ENCODE measurements at places on chromosomes 6 and 20.

- DNase-seq: no peak
Observed at GRCh38 chr6:6930223-6930880, 177.4 kb upstream of the RREB1 start.

- DNase-seq: no peak
Observed at GRCh38 chr20:40464731-40465208, 224.3 kb downstream of the MAFB start.

GRCh38 chr20:11101243-11101642 lies 427.4 kb upstream of the JAG1 start:
- no peak for DNase-seq

DNA sequence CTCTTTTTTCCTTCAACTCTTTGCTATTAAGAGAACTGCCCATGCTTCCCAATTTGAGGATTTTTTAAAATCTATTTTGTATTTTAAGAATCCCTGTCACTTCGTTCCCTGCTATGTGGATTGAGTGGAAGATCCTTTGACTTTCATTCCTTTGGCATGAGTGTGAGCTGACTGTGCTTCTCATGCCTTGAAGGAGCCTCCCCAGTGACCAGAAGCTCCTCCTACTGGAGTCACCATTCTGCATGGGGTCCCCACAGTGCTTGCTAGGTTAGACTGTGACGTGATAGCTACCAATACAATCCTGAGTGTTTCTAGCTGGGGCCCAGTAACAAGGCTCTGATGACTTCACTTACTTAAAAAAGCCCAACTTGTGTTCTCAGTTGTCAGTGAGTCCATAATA lies 104.4 kb upstream of the LAMP5 start:
- no peak for DNase-seq

GRCh38 chr6:24600903-24601302 lies 45.1 kb downstream of the KIAA0319 start:
- no peak for DNase-seq

- DNase-seq: peak; percentile 35
Observed at GRCh38 chr20:24909086-24909780, 39.8 kb upstream of the CST7 start.

- no peak for DNase-seq
Observed at GRCh38 chr6:137798846-137799245, 68.2 kb upstream of the TNFAIP3 start.

GRCh38 chr6:85360794-85361642 lies 88.9 kb upstream of the NT5E start:
- DNase-seq: no peak

DNA sequence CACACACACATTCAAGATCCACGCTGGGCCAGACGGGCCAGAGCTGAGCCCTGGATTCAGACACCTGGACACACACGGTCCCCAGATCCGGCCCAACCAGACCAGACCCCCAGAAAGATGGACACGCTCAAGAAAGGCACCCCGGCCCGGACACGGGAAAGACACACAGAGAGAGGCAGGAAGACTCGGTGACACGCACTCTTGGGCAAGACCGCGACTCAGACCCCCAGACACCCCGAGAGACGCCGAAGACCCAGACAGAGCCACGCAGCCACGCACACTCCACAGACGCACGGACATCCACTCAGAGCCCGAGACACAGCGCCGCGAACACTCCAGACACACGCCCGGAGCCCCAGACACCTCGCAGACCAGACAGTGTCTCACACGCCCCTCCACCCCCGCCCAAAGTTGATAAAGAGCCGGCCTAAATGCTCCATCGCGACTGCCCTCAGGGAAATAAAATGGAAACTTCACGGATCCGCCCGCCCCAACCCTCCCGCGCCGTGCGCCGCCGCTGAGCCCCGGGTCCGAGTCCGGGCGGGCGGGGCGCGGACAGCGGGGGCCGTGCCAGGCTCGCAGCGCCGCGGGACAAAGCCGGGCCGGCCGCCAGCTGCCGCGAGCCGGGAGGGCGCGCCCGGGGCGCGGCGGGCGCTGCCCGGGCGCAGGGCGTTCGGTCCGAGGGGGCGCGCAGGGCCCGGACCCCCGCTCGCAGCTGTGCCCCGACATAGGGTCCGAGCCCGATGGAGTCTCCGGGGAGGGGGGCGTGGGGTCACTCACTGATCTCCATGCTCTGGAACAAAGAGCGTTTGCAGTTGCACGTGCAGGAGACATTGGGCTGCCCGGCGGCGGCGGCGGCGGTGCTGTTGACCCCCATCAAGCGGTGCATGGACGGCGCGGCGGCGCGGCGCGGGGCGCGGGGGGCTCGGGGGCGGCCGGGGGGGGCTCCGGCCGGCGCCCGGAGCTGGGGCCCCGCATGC lies 831 bp downstream of the PMEPA1 start:
- peak; percentile 70 for DNase-seq

GRCh38 chr6:53922539-53922981 lies 127.8 kb downstream of the LRRC1 start:
- no peak for DNase-seq

GRCh38 chr6:41715795-41716515 lies 19.5 kb downstream of the TFEB start:
- DNase-seq: no peak

- DNase-seq: no peak
Observed at GRCh38 chr6:31386099-31386498, 17.3 kb upstream of the MICA start.

DNA sequence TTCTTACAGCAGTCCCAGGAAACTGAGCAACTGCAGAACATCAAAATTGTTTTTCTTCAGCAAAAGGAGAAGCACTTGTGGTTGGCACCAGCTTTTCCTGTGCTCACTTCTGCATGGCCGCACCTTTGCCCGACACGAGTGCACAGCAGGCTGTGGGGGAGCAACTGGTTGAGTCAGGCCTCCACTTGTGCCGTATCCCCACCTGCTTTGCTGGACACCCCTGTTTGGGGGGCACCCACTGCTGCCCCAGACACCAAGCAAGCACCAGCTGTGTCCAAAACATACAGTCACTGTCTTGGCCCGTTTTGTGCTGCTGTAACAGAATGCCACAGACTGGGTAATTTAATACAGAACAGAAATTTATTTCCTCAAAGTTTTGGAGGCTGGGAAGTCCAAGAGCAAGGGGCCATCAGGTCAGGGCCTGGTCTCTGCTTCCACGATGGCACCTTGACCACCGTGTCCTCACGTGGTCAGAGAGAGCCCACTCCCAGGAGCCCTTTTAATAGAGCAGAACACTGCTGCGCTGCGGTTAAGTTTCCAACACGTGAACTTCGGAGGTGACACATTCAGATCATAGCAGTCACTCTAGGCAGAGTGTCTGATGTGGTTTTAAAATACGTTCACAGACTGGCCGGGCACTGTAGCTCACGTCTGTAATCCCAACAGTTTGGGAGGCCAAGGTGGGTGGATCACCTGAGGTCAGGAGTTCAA lies 8.7 kb upstream of the GMEB2 start:
- DNase-seq: peak; percentile 82

DNA sequence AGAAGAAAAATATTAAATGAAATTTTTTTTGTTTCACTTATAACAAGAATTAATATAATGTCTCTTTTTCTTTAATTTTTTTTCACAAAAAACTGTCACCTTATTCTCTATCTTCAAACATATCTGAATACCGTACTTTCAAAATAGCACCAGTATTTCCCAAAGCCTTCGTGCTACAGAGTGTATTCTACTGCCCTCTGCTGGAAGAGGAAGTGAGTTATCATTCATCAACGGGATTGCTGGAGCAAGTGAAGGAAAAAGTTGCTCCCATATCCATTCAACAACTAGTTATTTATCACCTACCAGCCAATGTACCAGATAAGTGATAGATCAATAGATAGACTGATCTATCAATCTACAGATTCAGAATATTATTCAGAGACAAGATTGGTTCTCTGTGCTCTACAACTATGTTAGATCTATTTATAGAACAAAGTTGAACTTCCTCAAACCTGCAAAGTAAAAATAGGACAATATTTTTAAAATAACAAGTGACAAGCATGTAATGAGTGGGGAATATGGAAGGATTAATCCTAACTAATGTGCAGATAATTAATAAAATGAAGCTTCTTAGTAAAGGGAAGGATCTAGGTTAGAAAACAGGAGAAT lies 26.7 kb upstream of the TFAP2B start:
- DNase-seq: no peak

- DNase-seq: no peak
Observed at GRCh38 chr20:44936510-44936909, 23.7 kb downstream of the TOMM34 start.

- no peak for DNase-seq
Observed at GRCh38 chr20:23224806-23225205, 125.8 kb upstream of the NXT1 start.

DNA sequence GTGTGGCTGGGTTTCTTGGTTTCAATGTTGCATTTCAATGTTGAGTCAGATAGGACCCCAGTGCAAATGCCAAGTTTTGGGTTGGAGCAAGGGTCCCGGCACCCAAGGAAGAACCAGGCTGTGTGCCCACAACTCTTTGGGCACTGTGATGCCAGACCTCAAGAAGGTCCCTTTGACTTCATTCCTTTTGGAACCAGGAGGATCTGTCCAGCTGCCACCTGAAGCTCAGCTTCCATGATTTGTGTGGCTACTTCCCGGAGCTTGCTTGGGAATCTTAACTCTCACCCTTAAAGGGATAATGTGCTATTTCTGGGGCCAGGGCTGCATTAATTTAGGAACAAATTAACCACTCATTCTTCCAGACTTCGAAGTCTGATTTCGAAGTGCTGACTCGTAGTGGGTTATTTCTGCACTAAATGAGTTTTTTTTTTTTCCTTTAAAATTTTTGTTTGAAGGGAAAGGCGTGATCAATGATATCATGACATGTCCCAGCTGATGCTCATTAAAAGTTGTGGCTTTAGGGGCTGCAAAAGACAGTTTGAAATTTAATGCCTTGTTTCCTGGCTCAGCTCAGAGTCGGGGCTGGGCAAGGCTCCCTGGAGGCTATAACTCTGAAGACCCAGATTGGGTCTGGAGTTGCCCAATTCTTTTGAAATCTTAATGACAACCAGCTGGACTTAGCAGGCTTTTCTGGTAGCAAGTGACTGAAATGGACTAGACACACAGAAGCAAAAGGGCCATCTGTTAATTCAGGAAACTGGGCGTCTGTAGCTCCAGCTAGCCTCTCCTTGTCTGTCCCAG lies 24.0 kb upstream of the PHACTR3 start:
- no peak for DNase-seq

DNA sequence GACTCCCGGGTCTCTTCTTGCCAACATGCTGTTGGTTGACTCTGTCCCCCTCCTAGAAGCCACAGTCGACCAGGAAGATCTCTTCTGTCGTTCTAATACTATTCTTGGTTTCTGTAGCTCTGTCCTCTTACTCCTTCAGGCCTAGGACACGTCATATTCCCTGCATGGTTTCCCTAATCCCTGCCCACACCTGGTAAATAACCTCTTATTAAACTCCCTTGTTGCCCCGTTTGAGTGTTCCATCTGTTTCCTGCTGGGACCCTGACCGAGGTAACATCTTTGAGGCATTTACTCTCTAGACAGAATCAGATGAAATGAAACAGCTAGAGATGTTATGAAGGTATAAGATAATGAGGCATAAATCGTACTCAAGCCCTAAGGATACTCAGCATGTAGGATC lies 68.1 kb downstream of the PLCB4 start:
- no peak for DNase-seq

DNA sequence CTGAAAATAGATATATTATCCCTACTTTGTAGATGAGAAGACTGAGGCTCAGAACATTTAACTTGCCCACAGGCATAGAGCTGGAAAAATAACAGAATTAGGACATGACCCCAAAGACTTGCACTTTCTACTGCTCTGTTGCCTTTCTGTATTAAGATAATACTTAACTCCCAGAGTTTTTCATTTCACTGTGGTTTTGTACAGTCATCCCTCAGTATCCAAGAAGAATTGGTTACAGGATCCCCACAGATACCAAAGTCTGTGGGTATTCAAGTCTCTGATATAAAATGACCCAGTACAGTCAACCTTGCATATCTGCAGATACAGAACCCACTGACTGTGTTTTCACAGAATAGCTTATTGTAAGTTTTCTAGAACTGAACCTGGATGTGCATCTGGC lies 16.8 kb downstream of the MRS2 start:
- DNase-seq: no peak

GRCh38 chr6:31610968-31611367 lies 4.1 kb upstream of the AIF1 start:
- no peak for DNase-seq

DNA sequence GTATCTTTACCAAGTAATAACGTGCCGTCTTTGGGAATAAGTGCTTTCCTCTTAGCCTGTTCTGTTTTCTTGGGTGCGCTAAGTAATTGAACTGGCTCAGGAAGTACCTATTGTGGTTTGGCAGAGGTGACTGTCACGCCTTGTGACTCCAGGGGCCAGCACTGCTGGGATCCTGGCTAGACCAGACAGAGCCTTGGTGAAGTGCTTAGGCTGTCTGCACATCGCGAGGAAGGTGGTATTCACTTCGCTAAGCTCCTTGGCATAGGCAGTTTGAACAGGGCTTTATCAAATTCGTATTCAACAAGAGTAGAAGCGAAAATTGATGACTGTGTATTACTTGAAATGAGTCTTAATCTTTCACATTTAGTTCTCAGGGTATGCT lies 17.6 kb downstream of the PRDM1 start:
- DNase-seq: peak; percentile 70

GRCh38 chr6:103107985-103108384 lies 1714.5 kb downstream of the GRIK2 start:
- DNase-seq: no peak

GRCh38 chr6:45001663-45002062 lies 326.5 kb upstream of the RUNX2 start:
- no peak for DNase-seq

- DNase-seq: no peak
Observed at GRCh38 chr20:53055367-53056067, 83.4 kb downstream of the TSHZ2 start.

GRCh38 chr6:52365866-52366540 lies 4.1 kb downstream of the PAQR8 start:
- no peak for DNase-seq

GRCh38 chr6:22254886-22255285 lies 42.0 kb downstream of the PRL start:
- DNase-seq: no peak

DNA sequence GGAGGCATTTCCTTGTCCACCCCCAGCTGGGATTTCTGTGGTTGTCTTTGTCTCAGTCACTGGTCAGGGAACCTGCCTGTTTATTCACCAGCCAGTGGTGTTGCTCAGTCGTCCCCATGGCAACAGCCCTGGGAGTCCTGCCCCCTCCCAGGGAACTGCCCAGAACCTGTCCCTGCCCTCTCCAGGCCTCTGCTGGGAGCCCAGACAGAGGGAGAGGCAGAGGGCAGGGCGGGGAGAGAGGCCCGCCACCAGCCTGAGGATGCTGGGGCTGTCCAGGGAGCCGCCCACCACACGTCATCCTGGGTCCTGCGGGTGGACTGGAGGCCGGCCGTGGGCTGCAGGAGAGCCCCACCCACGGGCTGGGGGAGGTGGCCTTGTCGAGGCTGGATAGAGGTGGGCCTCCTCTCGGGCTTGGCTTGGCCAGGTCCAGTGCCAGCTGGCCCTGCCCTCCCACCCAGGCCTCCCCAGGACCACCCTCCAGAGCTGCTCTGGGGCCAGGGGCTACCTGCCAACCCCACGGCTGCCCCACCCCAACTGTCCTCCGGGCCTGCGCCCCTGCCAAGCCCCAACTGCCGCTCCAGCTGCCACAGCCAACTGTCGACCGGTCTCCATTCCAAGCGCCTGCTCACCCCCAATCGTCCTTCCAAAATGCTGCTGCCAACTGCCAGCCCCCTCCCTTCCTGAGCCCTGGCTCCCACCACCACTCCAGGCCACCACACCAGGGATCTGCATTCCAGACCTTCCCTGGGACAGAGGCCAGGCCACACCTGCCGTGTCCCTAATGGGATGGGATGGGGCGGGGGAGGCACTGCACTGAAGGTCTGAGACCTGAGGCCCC lies 4.2 kb upstream of the ZBTB46 start:
- no peak for DNase-seq

- peak; percentile 28 for DNase-seq
Observed at GRCh38 chr20:33279261-33279910, 3.6 kb upstream of the BPIFB1 start.
